NCI-H524 (cell line): ENCODE measurements at places on chromosomes 7 and 10.

- DNase-seq = no peak
Measured at GRCh38 chr7:149783386-149784250, 10.2 kb upstream of the ZNF467 start.

- DNase-seq = no peak
Measured at GRCh38 chr10:74383642-74384041, 232.6 kb downstream of the ADK start.

DNA sequence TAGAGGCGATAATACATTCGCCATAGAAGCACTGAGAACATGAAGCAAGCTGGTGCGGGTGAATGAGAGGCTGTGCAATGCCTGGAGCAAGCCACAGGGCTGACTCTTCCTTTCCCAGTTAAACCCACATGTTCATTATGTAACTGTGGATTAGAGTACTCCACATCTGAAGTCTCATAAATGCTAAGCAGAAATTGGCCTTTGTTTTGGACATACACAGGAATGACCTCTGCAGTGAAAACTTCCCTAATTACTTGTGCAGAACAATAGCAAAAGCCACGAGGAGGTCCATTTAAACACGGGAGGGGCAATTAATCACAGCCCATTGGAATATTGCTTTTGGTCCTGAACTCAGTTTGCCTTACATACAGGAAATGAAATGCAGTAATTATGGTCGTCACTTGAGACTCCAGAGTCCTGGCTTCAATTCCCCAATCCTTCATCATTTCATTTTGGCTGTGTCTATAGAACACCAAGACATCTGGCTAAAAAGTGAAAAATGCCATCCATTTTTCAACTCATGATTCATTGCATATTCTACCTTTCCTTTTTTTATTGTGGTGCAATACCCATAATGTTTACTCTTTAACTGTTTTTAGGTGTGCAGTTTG is 78.7 kb upstream of the CXCL12 start:
- no peak for DNase-seq

DNA sequence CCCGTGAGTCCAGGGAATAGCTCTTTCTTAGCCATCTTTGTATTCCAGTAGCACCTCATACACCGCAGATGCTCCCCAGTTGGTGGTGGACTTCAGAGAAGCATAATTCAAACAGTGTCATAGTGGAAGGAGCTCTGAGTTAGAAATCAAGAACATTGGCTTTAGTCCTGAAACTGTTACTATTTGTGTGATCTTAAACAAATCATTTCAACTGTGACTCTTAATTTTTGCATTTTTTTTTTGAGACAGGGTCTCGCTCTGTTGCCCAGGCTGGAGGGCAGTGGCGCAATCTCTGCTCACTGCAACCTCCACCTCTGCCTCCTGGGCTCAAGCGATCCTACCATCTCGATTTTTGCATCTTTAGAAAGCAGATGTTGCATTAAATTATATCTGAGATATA is 1.8 kb downstream of the BPGM start:
- no peak for DNase-seq

DNA sequence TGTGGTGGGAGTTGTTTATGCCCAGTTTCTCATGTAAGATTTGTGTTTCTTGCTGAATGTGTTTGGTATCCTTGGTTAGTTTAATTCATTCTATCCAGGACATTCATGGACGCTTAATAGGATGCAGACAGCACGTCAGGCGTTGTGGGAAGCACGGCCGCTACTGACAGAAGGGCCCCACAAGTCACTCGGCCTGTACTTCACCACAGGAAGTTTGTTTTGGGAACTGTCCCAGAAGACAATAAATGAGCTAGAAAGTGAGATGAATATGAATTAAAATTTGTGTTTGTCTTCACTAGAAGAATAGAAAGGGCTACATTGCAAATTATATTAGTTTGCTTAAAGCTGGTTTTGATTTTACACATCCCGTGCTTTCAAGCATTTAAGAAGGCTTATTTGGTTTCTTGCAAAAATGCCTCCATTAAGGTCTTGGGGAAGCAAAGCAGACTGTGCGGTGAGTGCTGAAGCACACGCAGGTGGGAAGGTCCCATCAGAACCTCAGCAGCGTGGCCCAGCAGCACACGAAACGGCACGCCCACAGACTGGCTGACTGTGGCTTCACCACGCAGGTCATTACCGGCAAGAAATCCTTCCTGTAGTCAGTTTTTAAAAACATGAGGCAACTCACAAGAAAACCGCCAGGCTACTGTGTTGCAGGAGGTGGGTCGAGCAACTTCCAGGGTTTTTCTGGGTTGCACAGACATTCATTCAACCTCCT is 74.1 kb downstream of the VIPR2 start:
- no peak for DNase-seq

DNA sequence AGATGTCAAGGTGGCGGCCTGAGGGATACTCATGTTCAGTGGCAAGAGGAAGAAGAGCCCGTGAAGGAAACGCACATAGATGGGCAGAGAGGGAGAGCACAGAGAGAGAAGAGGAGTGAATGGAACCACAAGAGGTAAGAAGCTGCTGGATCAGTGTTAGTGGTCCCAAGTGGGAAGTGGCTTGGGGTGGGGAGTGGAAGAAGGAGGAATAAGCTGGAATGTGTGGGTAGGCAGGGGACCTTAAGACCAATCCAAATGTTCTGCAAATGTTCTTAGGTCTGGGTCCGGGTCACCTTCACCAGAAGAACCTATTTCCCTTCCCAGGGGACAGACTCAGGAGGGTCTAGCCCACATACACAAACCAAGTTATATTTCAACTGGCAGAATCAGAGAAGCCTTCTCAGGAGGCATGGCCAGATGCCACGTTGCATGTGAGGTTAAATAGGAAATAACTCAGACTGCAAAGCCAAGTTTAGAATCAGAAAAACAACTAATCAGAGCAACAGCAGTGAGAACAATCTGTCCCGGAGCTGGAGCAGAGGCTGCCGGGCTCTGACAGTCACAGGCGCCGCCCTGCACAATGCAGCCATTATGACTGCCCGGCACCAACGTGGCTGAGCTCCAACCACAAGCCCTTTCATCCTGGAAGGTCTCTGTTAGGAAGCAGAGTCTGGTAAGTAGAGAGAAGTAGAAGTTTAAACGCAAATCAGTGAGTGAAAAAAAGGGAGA is 78.6 kb upstream of the ARMC3 start:
- no peak for DNase-seq

DNA sequence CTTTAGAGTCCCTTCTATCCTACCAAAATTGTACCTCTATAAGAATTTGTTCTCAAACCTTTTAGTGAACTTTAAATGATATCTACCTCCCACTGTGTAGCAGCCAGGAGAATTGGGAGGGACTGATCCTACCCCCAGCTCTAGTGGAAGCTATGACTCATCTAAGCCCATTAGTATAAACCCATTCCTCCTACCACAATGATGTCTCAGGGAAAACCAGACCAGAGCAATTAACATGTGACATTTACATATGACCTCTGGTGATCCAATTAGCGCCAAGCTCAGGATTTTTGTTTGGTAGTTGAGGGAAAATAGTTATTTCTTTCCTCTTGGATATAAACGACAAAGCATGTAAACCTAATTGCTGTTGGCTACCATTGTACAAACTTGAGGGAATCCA is 33.1 kb upstream of the R3HCC1L start:
- DNase-seq = no peak

- no peak for DNase-seq
Measured at GRCh38 chr10:15335508-15335907, 35.6 kb downstream of the FAM171A1 start.

GRCh38 chr10:114389426-114389825 is 14.9 kb downstream of the AFAP1L2 start:
- no peak for DNase-seq

DNA sequence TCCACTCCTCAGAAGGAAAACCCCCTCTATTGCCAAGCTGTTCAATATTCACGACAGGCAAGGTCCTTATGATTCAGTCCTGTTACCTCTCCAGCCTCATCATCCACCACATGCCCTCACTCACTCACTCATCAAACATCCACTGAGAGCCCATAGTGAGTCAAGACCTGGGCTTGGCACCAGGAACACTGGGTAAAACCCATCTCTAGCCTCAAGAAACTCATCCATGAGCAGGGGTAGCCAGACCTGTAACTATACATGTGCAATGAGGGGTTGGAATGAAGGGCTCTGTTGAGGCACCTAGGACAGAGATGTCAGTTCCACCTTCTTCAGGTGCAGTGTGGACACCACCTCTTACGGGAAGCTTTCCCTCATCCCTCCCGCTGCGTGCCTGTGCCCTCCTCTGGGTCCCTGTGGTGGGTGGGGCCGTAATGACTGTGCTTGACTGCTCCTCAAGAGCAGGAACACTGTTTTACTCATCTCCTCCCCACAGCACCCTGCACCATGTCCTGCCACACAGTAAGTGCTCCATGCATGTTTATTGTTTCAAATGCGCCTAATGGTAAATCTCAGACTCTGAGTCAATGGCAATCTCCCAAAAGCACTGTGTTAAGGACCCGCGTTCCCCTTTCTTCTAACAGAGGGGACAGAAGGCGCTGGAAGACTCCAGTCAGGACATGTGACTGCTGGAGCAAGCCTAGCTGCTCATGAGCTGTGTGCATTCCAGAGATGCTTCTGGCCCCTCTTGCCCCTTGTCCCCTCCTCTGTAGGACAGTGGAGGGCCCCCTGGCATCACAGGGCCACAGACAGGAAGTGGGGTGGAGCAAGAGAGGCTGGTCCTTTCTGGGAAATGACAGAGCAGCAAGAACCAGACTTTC is 95.4 kb downstream of the HIPK2 start:
- no peak for DNase-seq

GRCh38 chr7:99380032-99380822 is 5.7 kb downstream of the ARPC1B start:
- DNase-seq = no peak

GRCh38 chr10:17693009-17693408 is 49.1 kb downstream of the STAM start:
- DNase-seq = no peak

DNA sequence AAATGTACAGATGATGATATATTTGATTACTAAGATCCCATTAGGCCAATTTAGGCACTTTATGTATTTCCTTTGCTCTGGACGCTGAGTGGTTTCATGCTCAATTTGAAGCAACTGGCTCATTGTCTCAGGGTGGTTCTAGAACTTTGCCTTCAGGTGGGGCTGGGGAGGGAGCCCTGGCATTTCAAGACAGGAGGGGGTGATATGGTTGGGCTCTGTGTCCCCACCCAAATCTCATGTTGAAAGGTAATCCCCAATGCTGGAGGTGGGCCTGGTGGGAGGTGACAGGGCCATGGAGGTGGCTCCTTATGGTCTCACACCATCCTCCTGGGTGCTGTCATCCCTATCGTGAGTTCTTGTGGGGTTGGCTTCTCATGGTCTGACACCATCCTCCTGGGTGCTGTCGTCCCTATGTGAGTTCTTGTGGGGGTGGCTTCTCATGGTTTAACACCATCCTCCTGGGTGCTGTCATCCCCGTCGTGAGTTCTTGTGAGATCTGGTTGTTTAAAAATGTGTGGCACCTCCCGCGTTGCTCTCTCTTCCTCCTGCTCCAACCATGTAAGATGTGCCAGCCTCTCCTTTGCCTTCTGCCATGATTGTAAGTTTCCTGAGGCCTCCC is 151.5 kb upstream of the KLF6 start:
- no peak for DNase-seq

DNA sequence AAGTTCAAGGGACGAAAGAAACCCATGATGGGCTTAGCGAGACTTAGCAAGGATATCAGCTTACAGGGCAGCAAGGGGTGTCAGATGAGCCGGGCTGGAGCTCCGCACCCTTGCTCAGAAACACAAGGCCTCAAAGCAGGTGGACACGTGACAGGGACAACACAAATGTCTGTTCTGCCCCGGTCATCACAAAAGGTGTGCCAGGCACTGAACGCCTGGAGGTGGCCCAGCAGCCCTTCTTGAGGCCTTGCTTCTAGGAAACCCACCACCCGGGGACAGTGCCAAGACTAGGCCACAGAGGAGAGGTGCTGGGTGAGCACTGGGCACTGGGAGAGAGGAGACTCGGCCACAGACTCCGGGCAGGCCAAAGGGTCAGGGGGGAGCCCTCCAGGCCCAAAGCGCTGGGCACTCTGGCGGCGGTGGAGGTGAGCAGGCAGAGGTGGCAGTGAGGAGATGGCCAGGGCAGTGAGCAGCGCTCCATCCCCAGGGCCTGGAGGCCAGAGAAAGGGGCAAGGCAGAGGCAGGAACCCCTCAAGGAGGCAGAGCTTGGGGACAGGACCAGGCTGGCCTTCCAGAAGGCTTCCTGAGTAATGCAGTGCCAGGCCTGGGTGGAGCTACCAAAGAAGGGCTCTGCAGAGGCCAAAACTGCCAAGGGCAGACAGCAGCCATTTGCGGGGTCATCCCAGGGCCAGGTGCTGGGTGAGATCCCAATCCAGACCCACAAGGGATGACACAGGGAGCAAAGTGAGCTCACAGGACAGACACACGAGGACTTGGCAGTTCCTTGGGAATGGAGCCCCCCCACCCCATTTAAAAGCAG is 22.7 kb downstream of the EBF3 start:
- no peak for DNase-seq
